ENCODE measurements at places on chromosomes 7 and 10.
A peak's percentile ranks its signal among the peaks of the same experiment; 100 is the strongest.

DNA sequence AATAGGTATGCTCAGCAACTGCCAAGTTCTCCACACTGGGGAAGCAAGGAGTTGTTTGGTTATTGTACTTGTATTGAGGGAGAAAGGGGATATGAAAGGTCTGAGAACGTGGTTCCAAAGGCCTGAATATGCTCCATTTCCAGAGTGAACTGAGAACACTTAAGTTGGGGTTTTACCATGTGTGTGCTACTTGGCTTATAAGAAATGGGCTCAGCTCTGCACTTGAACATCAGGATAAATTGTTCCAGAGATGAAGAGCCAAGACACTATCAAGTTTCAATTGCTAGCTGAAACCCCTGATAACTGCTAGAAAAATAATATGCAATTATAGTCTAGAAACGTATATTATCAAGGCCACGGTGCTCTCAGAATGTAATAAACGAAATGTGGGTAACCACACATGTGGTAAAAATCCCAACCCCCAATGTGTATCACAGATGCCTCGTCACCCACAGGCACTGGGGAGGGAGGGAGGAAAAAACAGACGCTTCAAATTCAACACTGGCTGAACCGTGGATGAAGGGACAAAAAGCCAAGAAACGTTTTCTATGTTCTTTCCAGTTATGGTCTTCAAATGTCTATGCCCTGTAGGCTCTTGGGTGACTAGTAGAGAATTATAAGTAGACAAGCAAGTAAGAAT lies 16.3 kb downstream of the ELMO1 start:
- DNase-seq = no peak

DNA sequence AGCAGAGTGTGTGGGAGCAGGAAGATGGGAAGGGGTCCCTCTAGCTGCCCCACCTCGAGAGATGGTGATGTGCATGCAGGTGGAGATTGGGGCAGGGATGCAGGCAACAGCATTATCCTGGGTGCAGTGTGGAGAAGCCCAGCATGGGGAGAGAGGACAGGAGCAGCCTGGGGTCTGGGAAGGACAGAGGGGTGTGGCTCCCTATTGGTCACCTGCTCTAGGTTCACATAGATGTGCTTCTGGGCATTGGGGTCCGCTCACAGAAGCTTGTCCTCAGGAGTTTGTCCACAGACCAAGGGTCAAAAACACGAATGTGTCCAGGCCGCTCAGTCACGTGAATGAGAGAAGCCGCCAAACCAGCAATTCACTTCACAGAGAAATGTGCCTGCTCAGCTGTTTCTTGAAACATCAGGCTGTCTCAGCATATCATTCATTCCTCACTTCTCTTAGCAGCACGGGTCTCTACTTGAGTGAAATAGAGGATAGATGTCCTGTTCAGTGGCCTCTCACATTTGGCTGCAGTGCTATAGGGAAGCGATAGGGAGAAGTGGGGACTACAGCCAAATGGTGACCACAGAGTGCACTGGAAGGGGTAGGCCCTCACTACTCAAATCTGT lies 11.5 kb upstream of the SLC29A3 start:
- DNase-seq = no peak

DNA sequence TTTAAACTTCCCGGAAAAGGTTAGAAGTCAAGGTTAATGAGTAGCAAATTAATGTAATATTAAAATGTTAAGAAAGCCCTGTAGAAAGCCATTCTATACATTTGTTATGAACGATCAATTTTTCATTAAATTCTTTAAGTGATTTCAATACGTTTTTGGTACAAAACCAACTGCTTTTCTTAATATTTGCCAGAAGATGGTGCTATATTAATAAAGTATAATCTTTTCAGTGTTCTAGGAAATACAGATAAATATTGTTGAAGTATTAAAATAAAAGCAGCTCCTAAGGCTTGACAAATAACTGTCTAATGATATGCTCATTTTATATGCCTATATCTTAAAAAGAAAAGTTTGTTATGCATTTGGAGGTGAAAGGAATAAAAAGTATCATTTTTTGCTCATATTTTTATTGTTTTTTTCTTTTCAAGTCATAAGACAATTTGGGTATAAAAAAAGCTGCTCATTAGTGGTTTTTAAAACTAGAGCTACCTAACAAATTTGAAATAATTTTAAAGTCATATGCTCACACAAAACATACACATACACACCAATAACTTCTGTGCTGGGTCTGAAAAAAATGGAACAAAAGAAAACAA lies 130.3 kb upstream of the POT1 start:
- DNase-seq = no peak

GRCh38 chr10:75762431-75762802 lies 331.0 kb downstream of the LRMDA start:
- DNase-seq = no peak

- DNase-seq = no peak
Observed at GRCh38 chr10:16384021-16384420, 52.8 kb upstream of the PTER start.

DNA sequence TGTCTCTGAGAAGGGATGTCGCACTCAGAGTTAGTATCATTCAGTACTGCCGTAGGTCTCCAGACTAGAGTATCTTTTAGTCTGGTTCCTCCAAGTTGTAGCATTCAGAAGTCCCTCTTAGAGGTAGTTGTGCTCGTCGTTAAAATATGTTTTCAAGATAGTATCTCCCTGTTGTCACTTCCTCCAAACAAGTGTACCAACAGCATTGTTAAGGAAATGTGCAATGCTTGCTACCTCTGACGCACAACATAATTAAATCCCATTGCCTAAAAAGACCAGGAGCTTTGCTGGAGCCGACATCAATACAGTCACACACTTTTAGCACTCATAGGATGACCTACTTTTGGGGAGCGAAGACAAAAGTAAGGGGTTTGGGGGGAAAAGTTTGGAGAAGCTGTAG lies 80.0 kb upstream of the STK17A start:
- no peak for DNase-seq

DNA sequence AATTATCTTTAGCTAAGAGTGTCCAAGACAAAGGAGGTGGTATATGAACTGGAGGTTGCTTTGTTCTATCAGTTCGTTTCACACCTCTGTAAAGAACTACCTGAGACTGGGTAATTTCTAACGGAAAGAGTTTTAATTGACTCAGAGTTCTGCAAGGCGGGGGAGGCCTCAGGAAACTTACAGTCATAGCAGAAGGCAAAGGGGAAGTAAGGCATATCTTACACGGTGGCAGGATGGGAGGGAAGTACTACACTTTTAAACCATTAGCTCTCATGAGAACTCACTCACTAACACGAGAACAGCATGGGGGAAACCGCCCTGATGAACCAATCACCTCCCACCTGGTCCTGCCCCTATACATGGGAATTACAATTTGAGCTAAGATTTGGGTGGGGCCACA lies 1202.3 kb upstream of the LRRTM3 start:
- no peak for DNase-seq

GRCh38 chr10:46282842-46283574 lies 3.8 kb upstream of the ANTXRL start:
- DNase-seq = peak; percentile 38

GRCh38 chr7:115356139-115356746 lies 434.3 kb downstream of the MDFIC start:
- no peak for DNase-seq

GRCh38 chr7:67414858-67415257 lies 418.2 kb downstream of the TYW1 start:
- DNase-seq = no peak

- DNase-seq = no peak
Observed at GRCh38 chr7:72032934-72033333, 379.2 kb downstream of the CALN1 start.

DNA sequence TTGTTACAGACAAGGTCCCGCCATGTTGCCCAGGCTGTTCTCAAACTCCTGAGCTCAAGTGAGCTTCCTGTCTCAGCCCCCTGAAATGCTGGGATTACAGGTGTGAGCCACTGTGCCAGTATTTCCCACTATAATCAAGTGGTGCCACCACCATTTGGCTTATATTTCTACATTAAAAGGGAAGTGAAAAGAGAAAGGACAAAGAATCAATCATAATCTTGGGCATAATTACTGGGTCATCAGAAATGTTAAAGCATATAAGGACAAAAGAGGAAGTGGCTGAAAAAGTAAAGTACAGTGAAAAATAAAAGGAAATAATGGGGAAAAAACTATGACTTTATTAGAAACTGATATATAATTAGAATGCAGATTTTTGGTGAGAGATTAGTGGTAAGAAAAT lies 25.7 kb upstream of the ENTPD1 start:
- DNase-seq = no peak

DNA sequence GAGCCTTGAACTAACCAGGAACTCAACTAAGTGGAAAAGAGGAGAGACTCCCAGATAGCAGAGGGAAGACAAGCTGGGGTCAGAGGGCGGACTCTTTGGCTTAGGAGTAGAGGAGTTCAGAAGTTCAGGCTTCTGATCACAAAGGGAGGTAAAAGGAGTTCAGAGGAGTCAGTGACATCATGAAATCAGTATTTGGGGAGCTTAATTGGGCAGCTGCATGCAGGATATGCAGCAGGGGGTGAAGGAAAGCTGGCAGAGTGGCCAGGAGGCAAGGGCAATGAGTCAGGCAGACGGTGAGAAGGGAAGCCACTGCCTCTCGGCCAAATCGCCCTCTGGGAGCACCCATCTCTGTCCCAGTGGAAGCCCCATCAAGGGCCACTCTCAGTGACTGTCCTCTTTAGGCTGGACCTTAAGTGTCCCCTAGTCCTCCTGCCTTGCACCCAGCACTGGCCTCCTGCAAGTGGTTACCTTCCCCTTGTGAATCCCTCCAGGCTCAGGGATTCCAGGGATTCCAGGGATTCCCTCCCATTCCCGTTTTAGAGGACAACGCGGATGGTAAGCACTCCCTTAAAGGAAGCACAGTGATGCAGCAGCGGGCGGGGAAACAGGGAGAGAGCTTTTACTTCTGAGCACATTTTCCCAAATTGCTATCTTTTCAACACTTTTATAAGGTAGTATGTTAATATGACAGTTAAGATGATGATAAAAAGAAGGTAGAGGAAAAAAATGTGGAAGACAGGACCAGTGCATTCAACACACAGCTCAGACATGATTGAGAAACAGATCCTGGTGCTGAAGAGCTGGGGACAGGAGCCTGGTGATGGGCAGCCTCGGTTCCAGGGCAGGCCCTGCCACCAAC lies 72.6 kb downstream of the KCNMA1 start:
- DNase-seq = no peak

DNA sequence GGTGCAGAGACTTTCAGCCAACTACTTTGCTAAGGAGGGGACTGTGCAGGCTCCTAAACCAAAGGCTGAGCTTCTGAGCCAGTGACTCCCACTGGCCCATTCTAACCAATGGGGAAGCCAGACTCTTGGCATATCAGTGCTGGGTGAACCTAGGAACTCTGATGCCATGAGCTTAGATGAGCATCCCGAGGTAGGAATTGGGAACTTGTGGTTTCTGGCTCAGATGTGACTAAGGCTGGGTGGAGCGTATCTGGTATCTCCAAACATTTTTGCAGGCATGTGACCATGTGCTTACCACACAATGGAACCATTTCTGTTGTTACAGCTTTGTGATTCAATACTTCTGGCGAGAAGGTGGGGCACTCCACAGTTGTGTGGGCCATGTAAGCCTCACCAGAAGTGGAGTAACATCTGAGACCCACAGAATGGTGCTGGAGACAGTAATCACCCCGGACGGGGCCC lies 2.5 kb upstream of the AVPI1 start:
- no peak for DNase-seq

DNA sequence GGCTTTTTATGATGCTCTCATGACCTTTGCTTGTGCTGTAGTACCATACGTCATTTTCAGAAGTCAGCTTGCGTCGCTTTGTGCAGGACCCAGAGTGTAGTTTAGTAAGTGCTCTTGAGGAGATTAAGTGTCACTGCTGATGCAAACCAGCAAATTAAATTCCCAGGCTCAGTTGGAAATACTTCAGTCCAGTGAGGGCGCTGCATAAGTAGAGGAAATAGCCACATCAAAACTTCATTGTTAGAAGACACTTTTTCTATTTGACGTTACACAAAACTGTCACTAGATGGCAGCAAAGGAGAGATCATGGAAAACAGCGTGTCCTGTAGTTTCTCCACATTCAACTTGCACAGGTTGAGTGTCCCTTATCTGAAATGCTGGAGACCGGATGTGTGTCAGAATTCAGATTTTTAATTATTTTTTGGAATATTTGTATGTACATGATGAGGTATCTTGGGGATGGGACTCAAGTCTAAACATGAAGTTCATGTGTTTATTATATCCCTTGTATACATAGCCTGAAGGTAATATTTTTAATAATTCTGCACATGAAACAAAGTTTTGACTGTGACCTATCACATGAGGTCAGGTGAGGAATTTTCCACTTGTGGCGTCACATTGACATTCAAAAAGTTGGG lies 7.9 kb downstream of the ZNF22 start:
- DNase-seq = no peak

- DNase-seq = no peak
Observed at GRCh38 chr10:95201736-95202135, 7.7 kb downstream of the ACSM6 start.

GRCh38 chr7:80929619-80930018 lies 10.8 kb upstream of the SEMA3C start:
- no peak for DNase-seq

DNA sequence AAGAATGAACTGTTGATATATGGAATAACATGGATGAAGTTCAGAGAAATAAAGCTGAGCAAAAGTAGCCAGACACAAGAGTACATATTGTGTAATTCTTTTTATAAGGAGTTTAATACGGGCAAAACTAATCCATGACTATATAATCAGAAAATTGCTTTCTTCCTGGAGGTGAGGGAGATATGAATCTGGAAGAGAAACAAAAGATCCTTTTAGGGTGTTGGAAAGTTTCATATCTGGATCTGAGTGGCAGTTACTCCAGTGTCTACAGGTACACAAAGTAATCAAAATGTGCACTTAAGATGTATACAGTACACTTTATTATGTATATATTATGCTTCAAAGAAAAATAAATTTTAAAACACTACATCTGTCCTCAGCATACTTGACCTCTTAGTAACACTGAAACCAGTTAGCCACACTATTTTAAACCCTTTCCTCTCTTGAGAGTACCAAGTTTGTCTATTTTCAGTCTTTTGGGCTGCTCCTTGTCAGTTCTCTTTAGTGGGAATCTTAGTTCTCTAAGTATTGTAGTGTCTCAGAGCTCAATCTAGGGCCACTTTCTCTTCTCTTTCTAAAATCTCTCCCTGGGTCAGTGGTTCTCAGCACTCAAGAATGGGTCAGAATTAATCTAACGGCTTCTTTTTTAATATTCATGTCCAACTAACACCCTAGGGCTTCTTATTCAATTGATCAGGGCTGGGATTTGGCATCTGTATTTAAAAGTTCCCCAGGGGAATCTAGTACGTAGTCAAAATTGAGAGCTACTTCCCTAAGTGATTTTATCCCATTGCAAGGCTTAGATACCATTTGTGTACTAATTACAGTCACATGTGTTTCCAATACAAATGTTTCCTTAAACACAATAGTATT lies 4.3 kb upstream of the LIPF start:
- DNase-seq = no peak

- DNase-seq = no peak
Observed at GRCh38 chr10:75095631-75096030, 15.8 kb upstream of the SAMD8 start.

- no peak for DNase-seq
Observed at GRCh38 chr10:76404531-76404930, 973.1 kb downstream of the LRMDA start.

- no peak for DNase-seq
Observed at GRCh38 chr10:49180444-49180860, 7.7 kb downstream of the TMEM273 start.
